T-helper 1 cell (primary cell): ENCODE measurements at places on chromosomes 6 and 20.

GRCh38 chr6:19024737-19025136, 637.6 kb downstream of the RNF144B start:
- DNase-seq, result no peak

GRCh38 chr6:160363016-160363996, 15.1 kb downstream of the SLC22A3 start:
- no peak for DNase-seq

DNA sequence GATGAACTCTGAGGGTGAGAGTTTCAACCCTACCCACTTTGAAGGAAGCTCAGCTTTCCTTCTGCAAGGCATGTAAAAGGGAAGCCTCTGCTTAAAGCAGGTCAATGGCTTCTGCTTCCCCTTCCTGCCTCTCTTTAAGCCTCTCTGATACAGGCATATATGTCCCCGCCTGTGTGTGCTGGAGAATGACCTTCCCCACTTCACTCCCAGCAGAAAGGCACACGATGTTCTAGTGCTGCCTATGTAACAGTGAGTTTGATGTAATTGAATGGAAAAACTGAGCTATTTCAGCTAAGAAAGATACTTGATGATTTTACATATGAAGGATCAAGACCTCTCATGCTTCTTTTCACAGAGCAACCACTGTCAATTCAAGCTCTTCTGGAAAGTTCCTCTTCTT, 632.2 kb downstream of the HACE1 start:
- no peak for DNase-seq

DNA sequence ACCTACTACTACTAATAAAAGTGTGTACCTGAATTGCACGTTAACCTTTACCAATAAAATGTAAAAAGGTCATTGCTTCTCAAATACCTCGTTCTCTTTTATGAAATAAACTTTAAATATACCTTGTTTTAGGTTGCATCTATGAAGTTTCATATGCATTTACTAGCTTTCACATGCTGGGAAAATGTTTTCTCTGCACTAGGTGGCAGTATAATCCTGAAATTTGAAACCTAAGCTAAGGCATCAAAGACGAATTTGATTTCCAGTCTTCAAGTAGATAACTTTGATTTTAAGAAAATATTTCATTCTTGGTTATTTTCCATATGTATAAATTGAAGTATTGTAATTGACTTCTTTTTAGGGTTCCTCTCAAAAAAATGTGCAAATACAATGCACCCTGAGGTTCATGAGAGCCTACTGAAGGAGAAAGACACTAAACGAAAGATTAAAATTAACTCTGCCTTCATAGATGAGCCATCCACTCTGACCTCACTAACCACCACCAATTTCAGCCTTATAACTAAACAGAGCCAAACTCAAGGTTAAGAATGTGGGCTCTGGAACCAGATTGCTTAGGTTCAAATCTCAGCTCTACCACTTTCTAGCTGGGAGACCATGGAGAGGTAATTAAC, 7.3 kb upstream of the COL9A1 start:
- DNase-seq, result no peak

DNA sequence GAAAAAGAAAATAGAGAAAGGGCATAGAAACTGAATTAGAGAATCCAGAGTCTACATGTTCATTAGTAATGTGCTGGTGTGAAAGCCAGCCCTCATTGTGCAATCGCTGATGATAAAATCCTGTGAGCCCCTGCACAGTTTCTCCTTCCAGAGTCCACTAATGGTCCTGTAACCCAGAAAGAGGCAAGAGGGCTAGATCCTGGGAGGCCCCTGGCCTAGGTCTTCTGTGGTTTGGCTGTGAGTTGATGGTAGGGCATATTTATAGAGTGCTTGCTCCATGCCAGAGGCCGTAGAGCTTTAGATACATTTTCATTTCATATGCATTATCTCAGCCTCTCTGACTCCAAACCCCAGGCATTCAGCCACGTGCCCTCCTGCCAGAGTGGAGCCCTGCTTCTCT, 94.9 kb upstream of the MTHFD1L start:
- no peak for DNase-seq

DNA sequence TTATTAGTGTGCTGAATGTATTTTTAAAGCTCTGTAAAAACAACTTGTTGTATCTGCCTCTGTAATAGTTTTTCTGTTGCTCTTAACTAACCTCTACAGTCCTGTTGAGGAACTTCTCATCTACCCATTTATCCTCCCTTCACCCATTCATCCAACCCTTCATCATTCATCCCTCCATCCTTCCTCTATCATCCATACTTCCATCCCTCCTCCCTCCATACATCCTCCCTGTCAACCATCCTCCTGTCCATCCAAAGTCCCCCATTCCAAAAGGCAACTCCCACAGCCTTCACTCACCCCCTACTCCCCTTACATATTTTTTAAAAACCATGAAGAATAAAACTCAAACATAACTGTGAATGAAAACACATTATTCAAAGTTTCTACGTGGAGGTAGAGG, 40.7 kb upstream of the SPDEF start:
- DNase-seq, result no peak

- no peak for DNase-seq
Observed at GRCh38 chr6:158460602-158461169, 99.2 kb upstream of the TMEM181 start.
